ENCODE measurements at places on chromosomes 16 and 17. TPM values are rescaled to one million over a fixed set of nuclear protein-coding genes. Genes with fewer than 3 reads are reported as not detected.
A peak's percentile ranks its signal among the peaks of the same experiment; 100 is the strongest.

GRCh38 chr16:88872650-88873331, 6.3 kb upstream of the PABPN1L start:
- no peak overlapping the region for H3K4me3 ChIP-seq
- H3K4me1 ChIP-seq, result no peaks in the 10 kb centered on the region
- H3K27ac ChIP-seq, result no peak overlapping the region
- no peaks in the 10 kb centered on the region for H3K36me3 ChIP-seq

GRCh38 chr17:60139438-60140285, 10.1 kb upstream of the CA4 start:
- H3K4me1 ChIP-seq, result peaks cover 15% of the 10 kb centered on the region
- H3K4me3 ChIP-seq, result no peak overlapping the region
- no peaks in the 10 kb centered on the region for H3K27me3 ChIP-seq
- H3K36me3 ChIP-seq, result no peaks in the 10 kb centered on the region
- DNase-seq, result peak; percentile 91

DNA sequence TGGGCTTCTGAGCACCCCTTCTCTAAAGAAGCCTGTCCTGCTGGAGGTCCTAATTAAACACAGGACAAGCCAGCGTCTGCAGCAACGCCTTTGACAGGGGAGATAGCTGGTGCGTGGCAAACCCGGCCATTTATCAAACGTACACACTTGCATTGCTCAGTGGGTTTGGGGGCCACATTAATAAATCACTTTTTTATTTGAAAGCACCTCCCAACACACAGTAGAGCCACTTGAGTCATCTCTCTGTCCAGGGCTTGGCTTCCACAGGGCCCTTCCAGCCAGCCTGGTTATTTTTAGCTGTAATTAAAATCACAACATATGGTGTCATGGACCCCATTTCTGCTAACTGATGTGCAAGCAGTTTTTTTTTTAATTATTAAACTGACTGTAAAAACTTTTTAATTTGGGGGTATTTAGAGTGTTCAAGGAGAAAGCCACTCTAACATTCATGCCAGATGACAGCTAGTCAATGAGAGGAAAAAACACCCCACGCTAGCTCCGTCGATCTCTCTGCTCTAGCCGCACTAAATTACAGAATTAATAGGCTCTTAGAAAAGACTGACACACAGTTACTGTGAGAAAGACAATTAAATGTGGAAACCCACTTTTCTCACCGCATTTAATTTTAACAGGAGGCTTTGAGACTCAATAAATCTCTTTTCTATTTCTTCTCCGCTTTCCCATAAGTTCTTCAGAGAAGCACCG, 201.0 kb upstream of the WSCD1 start:
- no peak for DNase-seq
- H3K4me1 ChIP-seq, result no peaks in the 10 kb centered on the region
- H3K36me3 ChIP-seq, result no peaks in the 10 kb centered on the region
- H3K27ac ChIP-seq, result no peak overlapping the region

- H3K27me3 ChIP-seq, result no peaks in the 10 kb centered on the region
- H3K27ac ChIP-seq, result no peak overlapping the region
- H3K36me3 ChIP-seq, result no peaks in the 10 kb centered on the region
- H3K4me1 ChIP-seq, result no peaks in the 10 kb centered on the region
- H3K4me3 ChIP-seq, result no peak overlapping the region
- DNase-seq, result no peak
These were observed 33.9 kb downstream of the CYTH1 start for GRCh38 chr17:78748048-78748729.

- no peak for DNase-seq
- H3K4me3 ChIP-seq, result no peak overlapping the region
- H3K36me3 ChIP-seq, result no peaks in the 10 kb centered on the region
- peaks cover 7% of the 10 kb centered on the region for H3K4me1 ChIP-seq
- no peak overlapping the region for H3K27ac ChIP-seq
- no peaks in the 10 kb centered on the region for H3K27me3 ChIP-seq
These were observed 194.7 kb downstream of the SPECC1 start for GRCh38 chr17:20203761-20204263.

DNA sequence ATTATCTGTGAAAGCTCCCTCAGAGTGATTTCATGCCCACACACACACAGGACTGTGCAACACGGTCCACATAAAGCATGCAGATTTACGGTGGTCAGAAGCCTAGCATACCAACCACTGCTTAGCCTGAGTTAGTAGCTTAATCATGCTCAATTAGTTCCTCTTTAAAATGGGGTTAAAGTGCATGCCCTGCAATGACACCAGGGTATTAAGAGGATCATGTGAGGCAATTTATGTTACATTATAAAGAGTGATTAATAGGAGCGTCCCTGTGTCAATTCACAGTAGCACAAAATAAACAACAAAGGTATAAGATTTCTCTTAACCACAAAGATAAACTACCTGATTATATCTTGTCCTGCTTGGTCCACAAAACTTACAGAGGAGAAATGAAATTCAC, 39.8 kb downstream of the C17orf67 start:
- DNase-seq, result no peak
- H3K27me3 ChIP-seq, result no peaks in the 10 kb centered on the region
- no peaks in the 10 kb centered on the region for H3K4me1 ChIP-seq
- H3K36me3 ChIP-seq, result no peaks in the 10 kb centered on the region

DNA sequence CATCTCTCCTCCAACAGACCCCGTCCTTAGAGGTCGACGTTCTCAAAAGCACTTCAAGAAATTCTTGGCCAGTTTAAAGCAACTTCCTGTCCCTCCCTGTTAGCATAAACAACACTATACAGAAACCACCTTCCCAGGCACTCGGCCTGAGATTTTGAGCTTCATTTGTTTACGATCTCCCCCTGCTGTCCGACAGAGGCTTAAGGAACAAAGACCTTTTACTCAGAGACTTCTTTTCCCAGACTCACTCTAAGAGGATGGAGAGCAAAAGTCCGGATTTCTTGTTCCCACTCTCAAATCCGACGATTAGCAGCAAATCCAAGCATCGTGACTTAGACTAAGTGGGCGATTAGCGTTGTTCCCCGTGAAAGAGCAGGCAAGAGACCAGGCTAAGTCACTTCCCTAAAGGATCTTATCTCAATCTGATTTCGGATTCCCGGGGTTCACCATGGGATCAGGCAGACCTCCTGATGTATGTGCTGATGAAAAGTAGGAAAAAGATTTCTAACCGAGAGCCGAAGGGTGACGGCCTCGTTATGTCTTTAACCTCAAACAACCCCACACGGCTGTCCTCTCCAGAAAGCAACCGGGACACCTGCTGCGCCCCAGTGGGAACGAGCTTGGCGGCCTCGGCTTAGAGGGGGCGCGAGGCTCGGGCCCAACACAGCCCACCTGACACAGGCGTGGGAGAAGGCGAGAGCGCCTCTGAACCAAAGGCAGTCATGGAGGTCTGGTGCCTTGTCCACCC, 598 bp downstream of the INPP5K start:
- H3K27ac ChIP-seq, result peak overlapping the region; percentile 87
- H3K4me1 ChIP-seq, result peaks cover 13% of the 10 kb centered on the region
- peak; percentile 66 for DNase-seq
- no peaks in the 10 kb centered on the region for H3K27me3 ChIP-seq
- 0 out of 2 replicates have a peak, but pooled peaks cover 1% of the 10 kb centered on the region for H3K36me3 ChIP-seq

DNA sequence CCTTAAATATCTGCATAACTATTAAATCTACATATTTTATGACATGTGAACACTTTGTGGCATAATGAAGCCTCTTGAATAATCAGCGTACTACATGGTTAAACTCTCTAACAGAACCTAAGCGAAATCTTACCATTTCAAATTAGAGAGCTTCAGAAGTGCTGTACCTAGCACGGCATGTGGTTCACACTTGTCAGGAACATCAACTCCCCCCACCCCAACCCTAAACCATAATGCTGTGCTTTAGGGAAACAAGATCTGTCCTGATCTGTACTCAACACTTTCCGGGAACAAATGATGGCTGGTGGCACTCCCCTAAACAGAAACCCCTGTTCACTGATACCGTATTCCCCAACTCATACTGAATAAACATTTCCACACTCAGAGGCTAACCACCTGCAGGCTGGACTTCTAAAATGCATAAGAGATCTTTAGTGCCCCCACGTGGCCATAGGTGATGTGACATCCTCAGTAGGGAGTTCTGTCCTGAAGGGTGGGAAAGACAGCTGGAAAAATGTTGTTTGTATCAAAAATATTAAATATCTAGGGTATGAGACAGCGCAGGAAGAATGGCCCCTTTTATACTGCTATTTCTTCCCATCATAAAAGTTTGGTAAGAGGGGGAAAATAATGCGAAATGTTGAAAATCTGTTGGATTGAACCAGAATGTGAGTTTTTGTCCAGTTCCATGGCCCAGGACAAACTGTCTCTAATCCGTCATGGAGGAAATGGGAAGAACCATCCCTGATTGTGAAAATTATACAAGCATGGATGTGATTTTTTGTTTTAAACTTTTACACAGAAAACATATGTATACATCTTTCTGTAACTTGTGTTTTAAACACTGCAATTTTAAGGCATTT, 88.6 kb downstream of the USP31 start:
- H3K36me3 ChIP-seq, result no peaks in the 10 kb centered on the region
- no peak overlapping the region for H3K4me3 ChIP-seq
- DNase-seq, result peak; percentile 72
- H3K27me3 ChIP-seq, result no peaks in the 10 kb centered on the region
- H3K27ac ChIP-seq, result no peak overlapping the region

- no peak overlapping the region for H3K4me3 ChIP-seq
- H3K4me1 ChIP-seq, result no peaks in the 10 kb centered on the region
- no peaks in the 10 kb centered on the region for H3K27me3 ChIP-seq
- no peak overlapping the region for H3K27ac ChIP-seq
These were observed 267.9 kb upstream of the CCL2 start for GRCh38 chr17:33987162-33987561.

GRCh38 chr17:49850772-49851386, 3.0 kb upstream of the TAC4 start:
- H3K4me1 ChIP-seq, result peaks cover 27% of the 10 kb centered on the region
- H3K27me3 ChIP-seq, result no peaks in the 10 kb centered on the region
- H3K36me3 ChIP-seq, result no peaks in the 10 kb centered on the region
- H3K27ac ChIP-seq, result no peak overlapping the region

- H3K27ac ChIP-seq, result peak overlapping the region; percentile 60
- H3K36me3 ChIP-seq, result no peaks in the 10 kb centered on the region
- H3K27me3 ChIP-seq, result no peaks in the 10 kb centered on the region
- H3K4me1 ChIP-seq, result peaks cover 33% of the 10 kb centered on the region
- H3K4me3 ChIP-seq, result no peak overlapping the region
These were observed 3.9 kb downstream of the RAI1 start for GRCh38 chr17:17684906-17685774.

GRCh38 chr17:78992542-78993212, 13.0 kb upstream of the LGALS3BP start:
- H3K27ac ChIP-seq, result no peak overlapping the region
- H3K4me1 ChIP-seq, result peaks cover 2% of the 10 kb centered on the region
- no peaks in the 10 kb centered on the region for H3K27me3 ChIP-seq
- no peak for DNase-seq
- H3K4me3 ChIP-seq, result no peak overlapping the region
- 0 out of 2 replicates have a peak, but pooled peaks cover 2% of the 10 kb centered on the region for H3K36me3 ChIP-seq

GRCh38 chr17:81064678-81065475, 29.9 kb downstream of the BAIAP2 start:
- no peak overlapping the region for H3K4me3 ChIP-seq
- no peak overlapping the region for H3K27ac ChIP-seq
- no peaks in the 10 kb centered on the region for H3K27me3 ChIP-seq

GRCh38 chr16:10765772-10766171, 22.1 kb downstream of the NUBP1 start:
- H3K4me3 ChIP-seq, result no peak overlapping the region
- H3K4me1 ChIP-seq, result no peaks in the 10 kb centered on the region
- H3K27ac ChIP-seq, result no peak overlapping the region
- H3K27me3 ChIP-seq, result no peaks in the 10 kb centered on the region
- H3K36me3 ChIP-seq, result peaks cover 2% of the 10 kb centered on the region

GRCh38 chr17:29677824-29678223, 55.1 kb upstream of the CORO6 start:
- H3K4me1 ChIP-seq, result no peaks in the 10 kb centered on the region
- no peaks in the 10 kb centered on the region for H3K36me3 ChIP-seq
- H3K4me3 ChIP-seq, result no peak overlapping the region
- H3K27ac ChIP-seq, result no peak overlapping the region
- no peaks in the 10 kb centered on the region for H3K27me3 ChIP-seq

DNA sequence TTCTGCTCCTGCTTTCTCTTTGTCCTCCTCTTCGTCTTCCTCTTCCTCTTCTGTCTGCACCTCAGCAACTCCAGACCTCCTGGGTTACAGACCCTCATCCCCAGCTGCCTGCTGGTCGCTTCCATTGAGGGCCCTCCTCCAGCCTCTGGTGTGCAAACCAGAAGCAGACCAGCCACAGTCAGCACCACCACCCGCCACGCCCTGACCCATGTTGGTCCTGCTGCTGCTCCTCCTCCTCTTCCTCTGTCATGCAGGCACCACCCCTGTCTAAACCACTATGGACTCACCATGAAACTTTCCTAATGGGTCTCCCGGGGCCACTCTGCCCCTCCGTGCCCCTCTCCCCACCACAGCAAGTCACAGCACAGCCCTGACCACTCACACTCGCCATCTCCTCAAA, 11.4 kb upstream of the OGFOD3 start:
- DNase-seq, result no peak
- H3K36me3 ChIP-seq, result no peaks in the 10 kb centered on the region
- H3K27me3 ChIP-seq, result no peaks in the 10 kb centered on the region

GRCh38 chr16:10169904-10170410, 12.3 kb downstream of the GRIN2A start:
- H3K4me3 ChIP-seq, result no peak overlapping the region
- peaks cover 20% of the 10 kb centered on the region for H3K4me1 ChIP-seq
- H3K27me3 ChIP-seq, result no peaks in the 10 kb centered on the region
- no peaks in the 10 kb centered on the region for H3K36me3 ChIP-seq
- no peak overlapping the region for H3K27ac ChIP-seq

DNA sequence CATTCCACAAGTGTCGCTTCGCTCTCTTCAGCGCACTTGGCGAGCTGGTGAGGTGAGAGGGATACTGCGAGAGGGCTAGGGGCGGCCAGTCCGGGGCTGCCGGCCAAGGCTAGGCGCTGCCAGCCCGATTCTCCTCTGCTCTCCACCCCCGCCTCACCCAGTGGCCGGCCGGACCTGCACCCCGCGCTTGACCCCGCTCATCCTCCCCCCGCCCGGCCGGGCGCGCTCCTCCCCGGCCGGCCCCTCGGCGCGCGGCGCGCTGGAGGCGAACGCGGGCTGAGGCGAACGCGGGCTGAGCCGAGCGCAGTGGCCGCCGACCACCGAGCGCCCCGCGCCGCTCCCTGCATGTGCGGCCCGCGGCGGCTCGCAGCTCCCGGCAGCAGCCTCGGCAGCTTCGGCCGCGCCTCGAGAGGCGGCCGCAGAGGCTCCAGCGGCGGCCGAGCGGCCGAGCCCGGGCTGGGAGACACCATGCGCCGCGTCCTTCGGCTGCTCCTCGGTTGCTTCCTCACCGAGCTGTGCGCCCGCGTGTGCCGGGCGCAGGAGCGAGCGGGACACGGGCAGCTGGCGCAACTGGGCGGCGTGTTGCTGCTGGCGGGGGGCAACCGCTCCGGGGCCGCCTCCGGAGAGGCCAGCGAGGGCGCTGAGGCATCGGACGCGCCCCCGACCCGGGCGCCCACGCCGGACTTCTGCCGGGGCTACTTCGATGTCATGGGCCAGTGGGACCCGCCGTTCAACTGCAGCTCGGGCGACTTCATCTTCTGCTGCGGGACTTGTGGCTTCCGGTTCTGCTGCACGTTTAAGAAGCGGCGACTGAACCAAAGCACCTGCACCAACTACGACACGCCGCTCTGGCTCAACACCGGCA, at the start of gene SHISA9:
Gene SHISA9 (plus strand): TSS at position 2 of the 865 bp plus-strand sequence.
- H3K4me3 ChIP-seq, result no peak within 1 kb of the TSS
- no peaks in the 10 kb centered on the region for H3K36me3 ChIP-seq

- no peaks in the 10 kb centered on the region for H3K4me1 ChIP-seq
- no peaks in the 10 kb centered on the region for H3K36me3 ChIP-seq
- H3K4me3 ChIP-seq, result no peak overlapping the region
- DNase-seq, result no peak
- H3K27me3 ChIP-seq, result no peaks in the 10 kb centered on the region
These were observed 14.3 kb upstream of the NUBP1 start for GRCh38 chr16:10729104-10730048.

The TVP23C gene
- total RNA-seq, result 17.1 TPM

The CNGB1 gene
- not detected for total RNA-seq

The CACNA1G gene
- total RNA-seq, result 1.4 TPM

The ASGR1 gene
- 8.3 TPM for total RNA-seq

The KIAA0753 gene
- 9.8 TPM for total RNA-seq

The ACAP1 gene
- total RNA-seq, result not detected

The FOXC2 gene
- total RNA-seq, result not detected

The CCL8 gene
- not detected for total RNA-seq
